ENCODE measurements at places on chromosomes 3 and 15.

DNA sequence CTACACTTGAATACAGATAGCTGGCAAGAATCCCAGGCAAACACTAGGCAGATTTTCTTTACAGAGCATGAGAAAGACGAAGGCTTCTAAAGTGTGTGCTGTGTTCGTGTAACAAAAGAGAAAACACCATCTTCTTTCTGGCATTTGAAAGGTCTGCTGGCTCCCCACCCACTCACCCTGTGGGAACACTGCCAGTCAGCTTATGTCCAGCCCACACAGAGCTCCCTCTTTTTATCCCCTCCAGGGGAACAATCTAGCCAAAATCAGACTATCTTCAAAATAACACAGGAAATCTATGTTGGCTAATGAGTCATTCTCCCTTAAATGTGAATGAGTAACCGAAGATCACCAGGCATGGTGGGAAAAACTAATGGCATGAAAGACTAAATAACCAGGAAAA lies 45.6 kb upstream of the PAQR5 start:
- peak; percentile 92 for DNase-seq

DNA sequence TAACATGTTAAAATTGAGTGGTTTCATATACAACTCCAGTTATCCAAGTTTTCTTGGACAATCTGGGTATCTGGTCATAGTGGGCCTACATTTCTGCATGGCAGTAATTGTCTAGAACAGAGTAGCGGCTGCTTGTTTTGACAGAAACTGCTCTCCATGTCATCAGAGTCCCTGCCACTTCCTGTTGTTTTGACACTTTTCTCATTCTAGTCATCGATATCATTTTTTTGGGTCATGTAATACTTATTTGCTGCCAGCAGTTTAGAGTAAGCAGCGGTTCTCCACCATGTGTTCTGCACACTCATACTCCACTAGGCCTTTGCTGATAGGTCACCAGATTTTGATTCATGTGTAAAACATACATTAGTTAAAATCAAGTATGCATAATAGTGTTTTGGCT lies 81.5 kb downstream of the SLC25A26 start:
- DNase-seq, result peak; percentile 11

DNA sequence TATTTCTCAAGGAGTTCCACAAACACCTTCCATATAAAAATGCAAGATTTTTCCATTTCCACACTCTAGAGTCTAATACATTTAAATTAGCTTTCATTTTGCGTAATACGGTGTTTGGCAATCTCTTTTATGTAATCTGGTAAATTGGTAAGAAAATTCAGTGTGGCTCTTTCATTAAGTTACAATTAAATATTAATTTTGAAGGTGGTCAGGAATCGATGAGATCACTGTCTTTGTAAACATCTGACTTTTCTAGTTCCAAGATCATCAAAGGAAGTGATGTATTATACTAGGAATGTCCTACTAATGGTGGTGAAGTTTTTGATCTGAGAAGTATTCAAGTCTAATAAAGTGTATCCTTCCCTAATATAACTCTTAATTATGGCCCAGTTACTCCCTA lies 1.1 kb upstream of the UTS2B start:
- DNase-seq, result peak; percentile 73

DNA sequence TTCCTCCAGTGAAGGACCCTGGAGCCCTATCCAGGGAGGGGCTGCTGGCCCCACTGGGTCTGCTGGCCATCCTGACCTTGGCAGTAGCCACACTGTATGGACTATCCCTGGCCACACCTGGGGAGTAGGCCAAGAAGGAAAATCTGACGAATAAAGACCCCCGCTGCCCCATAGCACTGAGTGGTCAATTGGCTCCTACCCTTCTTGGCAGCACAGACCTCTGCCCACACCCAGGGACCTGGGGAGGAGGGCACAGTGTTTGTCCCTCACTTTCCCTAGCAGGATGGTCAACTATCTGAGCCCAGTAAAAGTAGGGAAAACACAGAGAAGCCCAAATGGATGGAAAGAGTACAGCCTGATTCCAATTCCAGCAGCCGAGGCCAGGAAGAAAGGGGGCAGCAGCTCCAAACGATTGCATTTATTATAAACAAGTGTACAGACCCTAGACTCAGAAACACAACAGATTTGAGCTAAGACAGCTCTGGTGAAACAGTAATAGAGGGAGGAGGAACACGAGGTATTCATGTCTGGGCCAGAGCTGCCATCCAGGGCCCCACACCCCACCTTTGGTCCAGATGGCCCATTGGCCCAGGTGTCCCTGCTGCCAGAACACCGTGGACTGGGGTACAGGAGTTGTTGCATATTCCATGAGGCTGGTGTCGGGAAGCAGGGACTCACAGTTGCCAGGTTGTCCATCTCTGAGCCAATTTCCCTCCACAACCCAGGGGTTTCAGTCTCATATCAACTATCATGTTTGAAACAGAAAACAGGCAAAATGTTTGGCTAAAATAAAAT lies 21.1 kb downstream of the ATRIP start:
- no peak for DNase-seq

- DNase-seq, result no peak
Measured at GRCh38 chr3:126826693-126827092, 122.7 kb downstream of the CHCHD6 start.

All from fibroblast of skin of back (primary cell).